Neural progenitor cell (in vitro differentiated cells): ENCODE measurements at places on chromosomes 7 and 10. TPM values are rescaled to one million over a fixed set of nuclear protein-coding genes. Genes with fewer than 3 reads are reported as not detected.

Gene TAS2R5
- total RNA-seq: 3.9 and 4.7 TPM in 2 replicates

Gene KAZALD1
- total RNA-seq: 0.77 and 1.8 TPM in 2 replicates

Gene CC2D2B
- 0.22 and 0.37 TPM in 2 replicates for total RNA-seq

Gene GPER1
- 1.2 and 1.3 TPM in 2 replicates for total RNA-seq

Gene THSD7A
- 0.22 and 0.28 TPM in 2 replicates for total RNA-seq

Gene CFAP46
- total RNA-seq: 1.6 and 4.6 TPM in 2 replicates

Gene PLXNA4
- 0.49 and 1.4 TPM in 2 replicates for total RNA-seq
